ENCODE measurements at places on chromosomes 1 and 21.

DNA sequence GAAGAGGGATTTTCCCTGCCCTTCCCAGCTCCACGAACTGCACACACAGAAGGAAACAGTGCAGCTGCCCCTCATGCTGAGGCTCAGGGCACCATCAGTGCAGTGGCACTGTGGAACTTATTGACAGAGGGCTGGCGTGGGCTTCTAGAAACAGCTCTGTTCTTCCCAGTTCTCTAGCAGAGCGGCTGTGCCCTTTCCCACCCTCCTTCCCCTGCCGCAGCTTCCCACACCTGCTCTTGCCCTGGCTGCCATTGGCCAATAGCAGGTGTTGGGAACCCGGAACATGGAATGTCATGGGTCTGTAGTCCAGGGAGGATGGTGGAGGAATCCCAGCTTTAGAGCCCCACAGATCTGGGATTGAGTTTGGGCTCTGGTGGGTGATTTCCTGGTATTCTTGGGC, 343.8 kb downstream of the RPS6KC1 start:
- H3K36me3 ChIP-seq = no peaks in the 10 kb centered on the region
- H3K27ac ChIP-seq = no peak overlapping the region
- H3K4me1 ChIP-seq = no peaks in the 10 kb centered on the region

GRCh38 chr1:80657707-80658106, 1143.0 kb upstream of the ADGRL2 start:
- no peaks in the 10 kb centered on the region for H3K27me3 ChIP-seq
- no peak overlapping the region for H3K4me3 ChIP-seq
- peak overlapping the region; percentile 1 for H3K27ac ChIP-seq
- DNase-seq = no peak
- H3K36me3 ChIP-seq = no peaks in the 10 kb centered on the region

DNA sequence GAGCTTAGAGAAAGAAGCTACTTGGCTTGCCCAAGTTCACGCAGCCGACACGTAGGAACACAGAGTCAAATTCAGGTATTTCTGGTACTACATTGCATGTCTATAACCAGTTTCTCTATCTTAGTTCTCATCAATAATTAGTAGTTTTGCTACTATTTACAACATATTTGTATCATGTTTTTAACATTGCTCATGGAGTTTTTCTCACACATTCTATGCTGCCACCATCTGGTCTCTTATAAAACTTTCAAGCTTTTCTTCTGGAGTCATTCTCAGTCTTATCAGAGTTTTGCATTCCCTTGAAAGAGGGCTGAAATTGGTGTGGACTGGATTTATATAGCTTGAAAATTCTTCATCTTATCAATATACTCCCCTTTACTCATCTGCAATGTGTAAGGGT, 118.8 kb upstream of the PALMD start:
- H3K4me1 ChIP-seq = peaks cover 2% of the 10 kb centered on the region
- no peak overlapping the region for H3K27ac ChIP-seq
- H3K27me3 ChIP-seq = no peaks in the 10 kb centered on the region
- no peaks in the 10 kb centered on the region for H3K36me3 ChIP-seq

DNA sequence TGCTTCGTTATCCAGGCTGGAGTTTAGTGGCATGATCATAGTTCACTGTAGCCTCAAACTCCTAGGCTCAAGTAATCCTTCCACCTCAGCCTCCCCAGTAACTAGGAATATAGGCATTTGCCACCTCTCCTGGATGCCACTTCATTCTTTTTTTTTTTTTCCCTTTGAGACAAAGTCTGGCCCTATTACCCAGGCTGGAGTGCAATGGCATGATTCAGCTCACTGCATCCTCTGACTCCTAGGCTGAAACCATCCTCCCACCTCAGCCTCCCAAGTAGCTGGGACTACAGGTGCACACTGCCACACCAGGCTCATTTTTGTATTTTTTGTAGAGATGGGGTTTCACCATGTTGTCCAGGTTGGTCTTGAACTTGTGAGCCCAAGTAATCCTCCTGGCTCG, 19.3 kb downstream of the OSBPL9 start:
- peaks cover 15% of the 10 kb centered on the region for H3K27me3 ChIP-seq
- no peak overlapping the region for H3K4me3 ChIP-seq
- no peak for DNase-seq

DNA sequence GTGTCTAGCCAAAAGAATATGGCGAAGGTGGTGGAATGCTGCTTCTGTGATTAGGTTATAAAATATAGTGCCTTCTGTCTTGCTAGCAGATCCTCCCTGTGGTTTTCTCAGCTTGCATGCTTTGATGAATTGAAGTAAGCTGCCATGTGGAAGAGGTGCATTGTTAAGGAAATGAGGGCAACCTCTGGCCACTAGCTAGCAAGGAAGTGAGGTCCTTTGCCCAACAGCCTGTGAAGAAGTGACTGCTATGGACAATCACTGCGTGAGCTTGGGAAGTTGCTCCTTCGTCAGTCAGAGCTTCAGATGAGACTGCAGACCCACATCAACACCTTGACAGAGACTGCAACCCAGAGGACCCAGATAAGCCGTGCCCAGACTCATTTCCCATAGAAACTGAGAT, 109.4 kb downstream of the GIPC2 start:
- no peak overlapping the region for H3K27ac ChIP-seq
- no peak overlapping the region for H3K4me3 ChIP-seq

- peaks cover 11% of the 10 kb centered on the region for H3K4me1 ChIP-seq
- H3K27me3 ChIP-seq = no peaks in the 10 kb centered on the region
- peaks cover 51% of the 10 kb centered on the region for H3K36me3 ChIP-seq
- no peak overlapping the region for H3K4me3 ChIP-seq
Measured at GRCh38 chr1:8397511-8397910, 79.6 kb downstream of the SLC45A1 start.

- H3K36me3 ChIP-seq = no peaks in the 10 kb centered on the region
- H3K4me1 ChIP-seq = no peaks in the 10 kb centered on the region
- no peak overlapping the region for H3K4me3 ChIP-seq
- no peaks in the 10 kb centered on the region for H3K27me3 ChIP-seq
Measured at GRCh38 chr1:117009132-117009531, 7.6 kb downstream of the CD101 start.

GRCh38 chr1:55317673-55318072, 102.5 kb upstream of the USP24 start:
- no peak overlapping the region for H3K4me3 ChIP-seq
- H3K4me1 ChIP-seq = peaks cover 4% of the 10 kb centered on the region
- H3K36me3 ChIP-seq = no peaks in the 10 kb centered on the region
- no peaks in the 10 kb centered on the region for H3K27me3 ChIP-seq
- no peak overlapping the region for H3K27ac ChIP-seq

DNA sequence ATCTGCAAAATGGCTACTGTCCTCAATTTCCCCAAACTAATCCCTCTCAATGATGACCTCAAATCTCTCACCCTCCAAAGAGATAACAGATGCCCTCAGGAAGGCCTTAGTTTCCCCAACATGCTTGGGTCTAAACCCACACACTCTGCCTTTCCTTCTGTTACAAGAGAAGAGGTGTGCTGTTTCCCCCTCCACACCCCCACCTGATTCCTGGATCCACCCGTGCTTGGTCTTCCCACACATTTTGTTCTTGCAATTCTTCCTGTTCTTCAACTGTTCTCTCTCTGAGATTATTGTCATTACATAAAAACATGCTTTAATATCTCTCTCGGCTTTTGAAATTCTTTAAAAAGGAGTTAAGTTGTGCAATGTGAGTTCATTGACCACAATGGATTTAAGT, 5.7 kb upstream of the CBR3 start:
- DNase-seq = peak; percentile 17
- no peaks in the 10 kb centered on the region for H3K4me1 ChIP-seq
- no peak overlapping the region for H3K27ac ChIP-seq
- no peak overlapping the region for H3K4me3 ChIP-seq
- H3K36me3 ChIP-seq = no peaks in the 10 kb centered on the region

DNA sequence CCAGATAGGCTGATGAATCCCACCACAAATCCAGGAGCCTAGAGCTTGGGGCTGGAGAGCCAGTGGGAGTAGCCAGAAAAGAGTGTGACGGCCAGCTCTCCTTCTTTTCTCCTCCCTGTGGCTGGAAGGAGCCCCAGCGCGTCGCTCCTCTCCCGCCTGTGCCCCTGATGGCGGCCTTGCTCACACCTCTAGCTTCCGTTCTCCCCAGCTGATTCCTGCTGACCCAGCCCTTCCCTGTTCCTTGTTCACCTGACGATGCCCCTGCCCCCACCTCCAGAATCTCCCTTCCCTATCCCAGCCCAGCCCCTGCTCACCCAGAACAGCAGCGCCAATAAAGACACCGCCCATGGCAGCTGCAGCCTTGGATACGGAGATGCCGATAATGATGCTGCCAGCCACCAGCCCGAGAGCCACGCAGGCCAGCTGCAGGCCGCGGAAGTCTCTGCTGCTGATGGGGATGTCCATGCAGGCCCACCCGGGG, 656 bp downstream of the KNCN start:
- H3K36me3 ChIP-seq = no peaks in the 10 kb centered on the region
- H3K4me1 ChIP-seq = no peaks in the 10 kb centered on the region
- peak; percentile 60 for DNase-seq
- H3K27me3 ChIP-seq = peaks cover 17% of the 10 kb centered on the region
- H3K27ac ChIP-seq = no peak overlapping the region
- no peak overlapping the region for H3K4me3 ChIP-seq

- H3K27me3 ChIP-seq = no peaks in the 10 kb centered on the region
- H3K4me1 ChIP-seq = no peaks in the 10 kb centered on the region
- no peak overlapping the region for H3K27ac ChIP-seq
- no peak for DNase-seq
- H3K4me3 ChIP-seq = no peak overlapping the region
Measured at GRCh38 chr1:85189120-85189519, 11.7 kb downstream of the SYDE2 start.

DNA sequence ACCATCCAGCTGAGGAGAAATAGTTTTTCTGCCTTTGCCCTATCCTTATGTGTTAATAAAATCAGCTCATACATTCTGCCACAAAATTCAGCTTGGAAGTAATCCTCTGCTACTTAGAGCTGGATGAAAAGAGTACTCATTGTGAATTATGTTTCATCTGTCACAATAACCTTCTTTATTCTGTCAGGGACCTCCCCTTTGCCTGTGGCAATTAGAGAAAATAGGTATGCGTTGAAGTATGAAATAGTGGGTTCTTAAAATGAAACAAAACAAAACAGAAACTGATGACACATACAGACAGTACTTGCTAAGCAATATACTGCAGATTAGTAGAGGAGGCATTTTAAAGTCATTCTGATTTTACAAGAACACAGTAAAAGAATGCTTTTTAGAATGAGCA, 578.5 kb downstream of the USP25 start:
- no peak for DNase-seq
- peak overlapping the region; percentile 2 for H3K4me3 ChIP-seq
- H3K36me3 ChIP-seq = no peaks in the 10 kb centered on the region
- peak overlapping the region; percentile 97 for H3K27ac ChIP-seq
- no peaks in the 10 kb centered on the region for H3K27me3 ChIP-seq

- H3K27me3 ChIP-seq = no peaks in the 10 kb centered on the region
- H3K4me1 ChIP-seq = no peaks in the 10 kb centered on the region
- H3K36me3 ChIP-seq = no peaks in the 10 kb centered on the region
- H3K4me3 ChIP-seq = no peak overlapping the region
- peak; percentile 18 for DNase-seq
Measured at GRCh38 chr1:7292036-7292681, 478.9 kb upstream of the VAMP3 start.

GRCh38 chr21:28489821-28490350, 502.8 kb downstream of the LTN1 start:
- H3K4me3 ChIP-seq = no peak overlapping the region
- no peaks in the 10 kb centered on the region for H3K36me3 ChIP-seq
- no peaks in the 10 kb centered on the region for H3K27me3 ChIP-seq

GRCh38 chr1:186511761-186512637, 51.1 kb upstream of the PDC start:
- no peak overlapping the region for H3K4me3 ChIP-seq
- no peaks in the 10 kb centered on the region for H3K27me3 ChIP-seq
- peak; percentile 70 for DNase-seq
- no peak overlapping the region for H3K27ac ChIP-seq
- no peaks in the 10 kb centered on the region for H3K36me3 ChIP-seq

GRCh38 chr1:85135392-85135798, 65.4 kb downstream of the SYDE2 start:
- DNase-seq = no peak
- H3K36me3 ChIP-seq = no peaks in the 10 kb centered on the region
- H3K27ac ChIP-seq = no peak overlapping the region
- H3K27me3 ChIP-seq = no peaks in the 10 kb centered on the region
- no peak overlapping the region for H3K4me3 ChIP-seq

- H3K27ac ChIP-seq = no peak overlapping the region
- no peak for DNase-seq
- H3K36me3 ChIP-seq = no peaks in the 10 kb centered on the region
- H3K4me3 ChIP-seq = no peak overlapping the region
Measured at GRCh38 chr1:240967070-240967724, 355.2 kb upstream of the GREM2 start.

DNA sequence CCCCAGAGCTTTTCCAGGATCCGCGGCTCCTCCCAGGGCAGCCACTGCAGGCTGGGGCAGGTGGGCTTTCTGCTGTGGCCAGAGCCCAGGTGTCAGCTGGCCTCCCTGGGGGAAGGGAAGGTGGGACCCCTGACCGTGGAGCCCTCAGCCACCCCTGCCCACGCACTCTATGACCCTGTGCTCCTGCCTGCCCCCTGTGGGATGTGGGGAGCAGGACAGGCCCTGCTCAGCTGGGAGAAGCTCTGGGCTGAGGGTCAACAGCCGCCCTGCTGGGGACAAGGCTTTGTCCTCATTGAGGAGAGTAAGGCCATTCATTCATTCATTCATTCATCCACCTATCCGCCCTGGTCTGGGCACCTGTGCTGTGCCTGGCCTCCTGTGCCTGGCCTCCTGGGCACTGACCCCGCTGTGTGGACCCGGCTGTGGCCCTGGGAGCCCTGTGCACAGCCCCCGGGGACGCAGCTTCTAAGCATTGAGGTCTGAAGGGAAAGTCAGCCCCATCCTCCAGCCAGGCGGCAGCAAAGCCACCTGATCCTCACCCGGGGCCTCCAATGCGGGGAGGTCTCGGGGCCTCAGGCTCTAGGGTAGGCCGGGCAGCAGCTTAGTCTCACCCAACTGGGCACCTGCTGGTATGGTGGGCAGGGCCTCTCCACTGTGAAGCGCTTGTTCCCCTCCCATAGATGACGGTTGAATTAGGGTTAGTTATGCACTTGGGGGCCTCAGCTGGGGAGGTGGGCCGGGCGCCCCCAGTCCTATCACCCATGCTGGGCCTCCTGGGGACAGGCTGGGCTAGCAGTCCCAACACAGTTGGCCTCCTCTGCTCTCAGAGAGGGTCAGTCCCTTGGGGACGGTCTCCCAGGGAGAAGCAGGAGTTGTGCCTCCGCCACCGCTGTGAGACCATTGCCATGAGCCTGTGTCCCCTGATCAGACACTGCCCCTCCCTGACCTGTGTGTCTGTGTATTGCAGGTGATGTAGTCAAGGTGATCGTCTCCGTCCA, 6.0 kb downstream of the TNFRSF14 start:
- peaks cover 4% of the 10 kb centered on the region for H3K4me1 ChIP-seq
- no peaks in the 10 kb centered on the region for H3K27me3 ChIP-seq
- H3K4me3 ChIP-seq = no peak overlapping the region
- H3K27ac ChIP-seq = no peak overlapping the region
- H3K36me3 ChIP-seq = no peaks in the 10 kb centered on the region
